Activated CD8-positive, alpha-beta memory T cell treated with anti-CD3 and anti-CD28 coated beads for 24 hours (primary cell): ENCODE measurements at places on chromosomes 7 and 10.

DNA sequence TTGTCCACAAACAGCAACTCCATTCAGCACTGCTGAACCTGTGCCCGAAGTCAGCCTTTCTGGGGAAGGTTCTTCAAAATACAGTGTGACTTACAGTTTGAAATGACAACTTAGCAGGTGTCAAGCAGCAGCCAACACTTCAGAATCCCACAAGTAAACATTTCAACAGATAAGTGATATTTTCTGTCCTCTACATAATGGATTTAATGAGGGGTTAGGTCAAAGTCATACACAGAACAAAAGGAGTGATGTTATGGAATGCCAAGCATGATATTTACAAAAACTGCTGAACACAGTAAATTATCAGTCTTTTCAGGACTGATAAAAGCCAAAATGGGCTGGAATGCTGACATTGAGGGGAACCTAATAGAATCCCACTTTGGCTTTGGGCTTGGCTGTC is 77.6 kb upstream of the JAZF1 start:
- no peak for DNase-seq

DNA sequence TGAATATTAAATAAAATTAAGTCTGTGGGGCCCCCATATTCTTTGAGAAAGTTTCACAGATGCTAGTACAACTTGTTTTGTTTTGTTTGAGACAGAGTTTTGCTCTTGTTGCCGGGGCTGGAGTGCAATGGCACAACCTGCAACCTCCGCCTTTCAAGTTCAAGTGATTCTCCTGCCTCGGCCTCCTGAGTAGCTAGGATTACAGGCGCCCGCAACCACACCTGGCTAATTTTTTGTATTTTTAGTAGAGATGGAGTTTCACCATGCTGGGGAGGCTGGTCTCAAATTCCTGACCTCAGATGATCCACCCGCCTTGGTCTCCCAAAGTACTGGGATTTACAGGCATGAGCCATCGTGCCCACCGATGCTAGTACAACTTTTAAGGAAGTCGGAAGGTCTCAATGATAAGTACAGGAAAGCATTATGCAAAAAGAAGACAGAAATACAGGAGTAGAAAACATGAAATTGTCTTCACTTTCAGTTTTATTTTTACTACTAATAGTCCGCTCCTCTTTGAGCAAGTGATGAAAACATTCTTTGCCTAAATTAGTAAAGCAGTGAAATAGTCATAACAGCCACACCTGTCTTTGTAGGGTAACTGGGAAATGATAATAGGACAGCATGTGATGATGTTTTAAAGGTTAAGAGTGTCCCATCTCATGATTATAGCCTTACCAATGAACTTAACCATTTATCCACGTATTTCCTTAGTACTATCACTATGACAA is 147.5 kb downstream of the SEMA3D start:
- DNase-seq: no peak

- no peak for DNase-seq
These were observed 408.8 kb upstream of the SEMA3C start for GRCh38 chr7:81327468-81328266.

- DNase-seq: no peak
These were observed 139.8 kb upstream of the TNS3 start for GRCh38 chr7:47721670-47722069.

DNA sequence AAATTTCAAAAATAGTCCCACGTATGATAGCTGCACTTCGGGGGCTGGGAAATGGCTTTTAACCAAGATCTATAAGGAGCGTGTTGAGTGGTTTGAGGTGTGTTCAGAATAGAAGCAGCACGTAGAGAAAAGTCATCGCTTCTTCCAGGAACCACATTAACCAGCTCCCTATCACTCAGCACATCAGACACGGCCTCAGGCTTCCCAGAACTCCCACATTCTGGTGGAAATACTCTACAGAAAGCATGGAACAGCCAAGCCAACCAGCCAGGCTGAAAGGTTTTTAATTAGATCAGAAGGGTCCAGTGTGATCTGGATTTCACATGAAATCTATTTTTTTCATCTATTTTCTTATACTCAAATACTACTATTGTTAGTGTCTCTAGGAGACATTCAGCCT is 231.5 kb upstream of the NRP1 start:
- no peak for DNase-seq

- no peak for DNase-seq
These were observed 17.6 kb upstream of the STMP1 start for GRCh38 chr7:135644729-135645128.

- DNase-seq: no peak
These were observed 278.9 kb downstream of the GRID1 start for GRCh38 chr10:86087716-86088115.

DNA sequence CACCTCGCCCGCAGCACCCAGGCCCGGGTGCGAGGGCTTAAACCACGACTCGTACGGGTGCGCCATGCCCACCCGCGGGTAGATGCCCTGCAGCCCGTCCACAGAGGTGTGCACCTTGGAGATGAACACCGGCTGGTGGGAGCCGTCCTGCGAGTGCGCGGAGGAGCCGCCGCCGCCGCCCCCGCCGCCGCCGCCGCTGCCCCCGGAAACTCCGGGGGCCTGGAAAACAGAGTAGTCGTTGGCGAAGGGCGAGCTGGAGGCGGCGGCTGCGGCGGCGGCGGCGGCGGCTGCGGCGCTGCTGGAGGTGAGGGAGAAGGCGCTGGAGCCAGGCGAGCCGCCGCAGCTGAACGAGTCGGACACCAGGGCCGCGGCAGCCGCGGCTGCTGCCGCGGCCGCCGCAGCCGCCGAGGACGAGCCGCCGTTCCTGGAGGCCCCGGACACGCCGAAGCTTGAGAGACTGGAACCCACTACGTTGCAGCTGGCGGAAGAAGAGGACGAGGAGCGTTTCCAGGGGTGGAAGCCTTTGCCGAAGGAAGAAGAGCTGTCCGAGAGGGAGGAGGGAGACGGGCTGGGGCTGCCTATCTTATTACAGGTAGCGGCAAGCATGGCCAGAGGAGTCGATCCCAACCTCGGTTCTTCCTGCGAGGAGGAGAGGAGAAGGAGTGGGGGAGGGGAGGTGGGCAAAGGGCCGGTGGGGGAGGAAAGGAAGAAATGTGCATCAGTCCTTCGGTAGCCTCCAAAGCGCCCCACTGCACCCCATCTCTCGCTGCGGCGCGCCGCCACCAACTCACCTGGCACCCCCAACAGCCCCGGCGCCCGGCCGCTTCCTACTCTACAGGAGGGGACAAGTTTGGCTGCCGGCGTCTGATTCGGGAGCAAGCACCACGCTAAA is 1.3 kb downstream of the SP8 start:
- no peak for DNase-seq

- no peak for DNase-seq
These were observed 167.4 kb downstream of the SKAP2 start for GRCh38 chr7:26696978-26697377.

DNA sequence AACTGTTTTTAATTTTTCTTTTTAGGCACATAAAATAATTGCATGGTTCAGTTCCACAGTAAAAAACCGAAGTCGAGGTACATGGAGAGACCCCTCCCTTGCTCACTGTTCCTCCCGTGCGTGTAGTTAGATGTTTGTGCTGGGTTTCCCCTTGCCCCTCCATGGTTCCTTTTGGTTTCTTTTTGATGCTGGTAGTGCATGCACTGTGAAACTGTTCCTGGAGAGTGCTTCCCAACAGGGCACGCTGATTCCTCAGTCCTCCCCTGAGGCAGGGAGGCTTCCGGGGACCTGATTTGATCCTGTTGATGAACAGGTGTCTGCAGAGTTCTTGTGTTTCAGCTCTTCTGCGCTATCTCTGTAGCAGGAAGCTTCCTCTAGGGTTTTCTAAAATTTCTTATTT is 69.5 kb downstream of the ADCY1 start:
- DNase-seq: no peak

DNA sequence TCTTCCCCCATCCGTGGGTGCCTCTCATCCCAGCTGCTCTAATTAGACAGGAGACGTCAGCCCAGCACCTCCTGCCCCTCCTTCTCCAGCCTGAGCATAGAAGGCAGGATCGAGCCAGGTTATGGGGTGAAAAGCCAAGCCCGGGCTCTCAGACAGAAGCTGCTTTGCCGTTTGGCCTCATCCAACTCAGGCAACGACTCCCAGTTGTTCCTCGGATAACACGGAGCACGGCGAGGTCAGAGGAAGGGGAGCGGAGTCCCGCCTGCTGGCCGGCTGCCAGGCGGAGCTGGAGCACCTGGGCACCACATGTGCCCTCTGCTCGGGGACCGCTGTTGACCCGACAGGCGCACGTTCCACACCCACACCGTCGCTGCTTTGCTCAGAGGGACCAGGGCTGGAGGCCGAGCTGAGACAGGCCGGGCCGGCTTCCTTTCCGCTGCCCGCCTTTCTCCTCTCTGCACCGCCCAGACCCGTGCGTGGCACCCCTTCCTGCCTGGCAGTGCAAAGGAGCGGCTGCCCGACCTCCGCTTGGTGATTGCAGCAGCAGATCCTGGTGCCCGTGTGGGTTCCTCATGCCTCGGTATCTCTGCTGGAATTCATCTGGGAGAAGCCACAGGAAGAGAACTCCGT is 21.6 kb upstream of the UNCX start:
- DNase-seq: no peak

GRCh38 chr7:150413640-150414081 is 34.5 kb downstream of the ZNF775 start:
- no peak for DNase-seq

- DNase-seq: no peak
These were observed 82.4 kb upstream of the PODXL start for GRCh38 chr7:131638641-131639430.

- no peak for DNase-seq
These were observed 370.1 kb downstream of the RPS24 start for GRCh38 chr10:78403781-78404180.

GRCh38 chr10:97384156-97384555 is 17.0 kb downstream of the RRP12 start:
- no peak for DNase-seq

- no peak for DNase-seq
These were observed 41.7 kb downstream of the DNAJC1 start for GRCh38 chr10:21961847-21962246.

DNA sequence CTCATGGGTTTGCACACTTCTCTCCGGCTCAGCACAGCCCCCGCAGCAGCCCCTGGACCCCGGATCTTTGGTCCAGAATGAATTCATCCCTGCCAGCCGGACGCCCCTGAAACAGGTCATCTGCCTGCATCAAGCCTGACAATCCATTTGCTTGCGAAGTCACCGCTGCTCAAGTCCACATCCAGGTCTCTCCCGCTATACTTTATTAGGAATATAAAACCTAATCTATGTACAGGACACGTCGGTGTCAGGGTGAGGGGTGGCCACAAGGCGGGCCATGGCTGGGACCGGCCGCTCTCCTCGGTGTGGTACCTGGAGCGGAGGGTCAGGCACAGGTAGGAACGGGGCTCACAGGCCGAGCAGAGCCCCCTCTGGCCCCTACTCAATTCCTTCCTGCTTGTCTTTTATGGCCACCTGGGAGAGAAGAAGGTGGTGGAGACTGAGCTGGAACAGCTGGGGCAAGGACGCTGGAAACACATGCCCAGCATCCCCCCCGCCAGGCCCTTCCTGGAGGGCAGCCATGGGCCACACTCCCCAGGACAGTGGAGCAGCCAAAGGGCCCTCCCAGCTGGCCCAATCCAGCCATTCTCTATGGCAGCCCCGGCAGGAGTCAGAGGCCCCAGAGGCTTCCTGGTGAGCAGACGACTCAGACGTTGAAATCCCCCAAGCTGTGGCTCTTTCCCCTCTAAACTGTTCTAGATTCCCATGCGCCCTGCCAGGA is 5.3 kb downstream of the POLR2J start:
- DNase-seq: no peak
